Urothelium cell line (cell line): ENCODE measurements at places on chromosomes 3 and 15.

DNA sequence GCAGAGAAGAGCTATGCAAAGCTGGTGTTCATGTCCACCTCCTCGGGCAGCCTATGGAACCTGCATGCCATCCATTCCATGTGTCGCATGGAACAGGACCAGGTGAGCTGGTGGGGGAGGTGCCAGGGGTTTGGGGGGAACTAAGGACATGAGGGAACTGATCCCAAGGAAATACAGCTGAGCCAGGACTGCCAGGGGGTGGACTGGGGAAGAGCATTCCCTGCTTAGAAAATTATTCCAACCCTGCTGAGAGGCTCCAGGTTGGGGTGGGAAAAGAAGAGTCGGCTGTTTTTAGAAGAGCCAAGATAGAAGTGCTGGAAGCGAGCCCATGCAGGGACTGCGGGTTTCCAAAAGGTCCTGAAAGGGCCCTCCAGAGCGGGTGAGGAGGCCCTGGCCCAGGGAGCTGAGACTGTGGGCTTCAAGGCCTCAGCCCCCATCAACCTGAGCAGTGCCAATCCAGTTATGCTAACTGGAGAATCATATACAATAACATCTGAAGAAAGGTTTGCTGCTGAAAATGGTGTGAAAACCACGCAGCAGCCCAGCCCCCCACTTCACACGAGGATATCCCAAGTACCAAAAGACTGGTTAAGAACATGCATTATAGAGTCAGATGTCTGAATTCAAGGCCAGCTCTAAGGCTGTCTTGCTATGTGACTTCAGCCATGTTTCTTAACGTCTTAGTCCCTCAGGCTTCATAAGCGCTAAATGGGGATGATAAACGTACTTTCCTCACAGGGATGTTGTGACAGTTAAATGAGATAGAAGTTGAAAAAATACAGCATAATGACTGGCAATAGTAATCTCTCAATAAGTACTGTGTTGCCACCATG, 7.8 kb downstream of the DISP2 start:
- DNase-seq = no peak

- DNase-seq = no peak
These were observed 48.5 kb upstream of the CHST2 start for GRCh38 chr3:143070977-143071551.

GRCh38 chr15:59290295-59291212, 82.1 kb downstream of the MYO1E start:
- no peak for DNase-seq

GRCh38 chr15:78907577-78907976, 34.9 kb downstream of the MORF4L1 start:
- no peak for DNase-seq

DNA sequence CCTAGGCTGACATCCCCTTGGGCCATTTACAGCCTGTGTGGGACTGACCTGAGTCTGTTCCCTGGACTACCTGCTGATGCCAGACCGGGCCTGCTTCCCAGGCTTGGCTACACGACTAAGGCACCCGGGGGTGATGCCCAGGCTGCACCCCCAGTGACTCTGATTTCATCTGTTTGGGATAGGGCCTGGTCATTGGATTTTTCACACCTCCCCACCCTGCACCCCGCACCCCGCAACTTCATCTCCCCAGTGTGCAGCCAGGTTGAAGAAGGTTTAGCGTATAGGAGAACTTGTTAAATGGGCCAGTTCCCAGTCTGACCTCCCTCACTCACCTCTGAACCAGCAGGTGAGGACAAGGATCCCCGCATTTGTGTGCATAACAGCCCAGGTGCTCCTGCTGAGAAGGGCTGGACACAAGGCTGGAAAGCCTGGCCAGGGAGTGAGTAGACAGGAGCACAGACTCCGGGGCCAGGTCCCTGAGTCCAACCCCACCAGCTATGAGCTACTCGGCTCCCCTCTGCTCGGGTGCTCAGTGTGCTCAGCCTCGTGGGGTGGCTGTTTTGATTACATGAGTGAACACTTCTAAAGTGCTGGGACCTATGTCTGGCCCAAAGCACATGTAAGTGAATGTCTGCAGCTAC, 18.5 kb downstream of the SLC6A20 start:
- no peak for DNase-seq
